Right cardiac atrium (tissue), 5 donors: ENCODE measurements at places on chromosomes 12 and 14. TPM values are rescaled to one million over a fixed set of nuclear protein-coding genes. Genes with fewer than 3 reads are reported as not detected.

Gene TRAF3
- total RNA-seq = 9.6 TPM

DNA sequence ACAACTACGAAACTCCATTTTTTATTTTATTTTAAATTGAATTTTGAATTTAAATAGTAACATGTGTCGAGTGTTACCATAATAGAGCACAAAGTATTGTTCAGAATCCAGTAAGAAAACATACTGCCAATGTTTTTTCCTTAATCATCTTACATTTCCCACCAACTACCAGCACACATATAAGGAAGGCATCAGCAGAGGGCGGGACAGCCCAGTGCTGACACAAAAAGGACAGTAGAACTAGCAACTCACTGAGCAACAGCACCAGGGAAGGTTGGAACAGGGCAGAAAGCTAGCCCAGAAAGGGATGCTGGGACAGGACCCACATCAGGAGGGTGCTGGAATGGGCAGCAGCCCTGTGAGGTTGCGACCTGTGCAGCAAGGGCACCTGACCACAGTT lies 43.9 kb downstream of the DICER1 start:
- no peak for DNase-seq

- DNase-seq = no peak
Measured at GRCh38 chr12:59499774-59500173, 96.1 kb upstream of the SLC16A7 start.

- no peak for DNase-seq
Measured at GRCh38 chr12:106631150-106631549, 48.3 kb downstream of the RFX4 start.

- DNase-seq = no peak
Measured at GRCh38 chr14:24920265-24921075, 129.5 kb downstream of the STXBP6 start.

Gene KRT75
- not detected for total RNA-seq

DNA sequence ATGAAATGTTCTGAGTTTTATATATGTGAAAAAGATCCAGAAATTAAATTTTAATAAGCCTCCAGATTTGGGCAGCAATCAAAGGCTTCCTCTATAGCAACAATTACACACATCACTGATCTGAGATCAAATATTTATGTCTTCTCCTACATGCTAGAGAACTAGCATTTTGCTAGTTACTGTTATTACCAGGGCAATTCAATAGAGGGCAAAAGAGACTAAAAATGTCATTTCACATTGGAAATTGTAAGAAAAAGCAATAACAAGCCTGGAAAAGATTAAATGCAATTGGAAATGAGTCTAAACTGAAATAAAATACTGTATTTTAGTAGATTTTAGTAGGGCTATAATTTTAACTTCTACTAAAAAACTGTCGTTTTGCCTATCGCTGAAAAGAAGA lies 32.6 kb upstream of the ANO6 start:
- no peak for DNase-seq

DNA sequence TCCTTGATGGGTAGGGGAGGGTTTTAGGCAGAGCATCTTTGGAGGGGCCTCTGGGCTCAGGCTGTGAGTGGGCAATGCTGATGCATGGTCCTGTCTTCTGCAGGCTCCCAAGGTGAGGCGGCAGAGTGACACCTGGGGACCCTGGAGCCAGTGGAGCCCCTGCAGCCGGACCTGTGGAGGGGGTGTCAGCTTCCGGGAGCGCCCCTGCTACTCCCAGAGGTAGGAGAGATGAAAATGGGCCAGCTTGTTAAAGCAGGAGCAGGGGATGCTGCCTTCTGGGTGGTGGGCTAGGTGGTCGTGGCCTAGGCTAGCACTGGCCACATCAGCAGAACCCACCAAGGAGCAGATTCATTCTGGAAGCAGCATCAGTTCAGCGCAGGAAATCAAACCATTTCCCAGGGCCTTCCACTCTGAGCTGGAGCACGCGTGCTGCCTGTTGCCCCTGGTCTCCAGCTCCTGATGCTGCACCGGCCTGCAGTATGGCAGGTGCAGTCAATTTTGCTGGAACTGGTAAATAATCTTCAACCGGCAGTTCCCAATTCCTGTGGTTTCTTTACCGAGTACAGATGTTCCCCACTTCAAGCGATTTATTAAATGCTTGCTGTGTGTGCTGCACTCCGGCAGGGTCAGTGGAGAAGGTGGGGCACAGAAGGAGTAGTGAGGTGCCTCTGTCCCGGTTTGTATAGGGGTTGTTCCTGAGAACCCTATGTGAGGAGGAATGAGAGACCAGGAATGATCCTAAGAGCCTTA lies 7.4 kb downstream of the PAPLN start:
- DNase-seq = peak; percentile 28

GRCh38 chr12:125229878-125230530 lies 164.8 kb downstream of the AACS start:
- no peak for DNase-seq

GRCh38 chr12:98924-99352 lies 32.4 kb downstream of the IQSEC3 start:
- DNase-seq = peak; percentile 24

DNA sequence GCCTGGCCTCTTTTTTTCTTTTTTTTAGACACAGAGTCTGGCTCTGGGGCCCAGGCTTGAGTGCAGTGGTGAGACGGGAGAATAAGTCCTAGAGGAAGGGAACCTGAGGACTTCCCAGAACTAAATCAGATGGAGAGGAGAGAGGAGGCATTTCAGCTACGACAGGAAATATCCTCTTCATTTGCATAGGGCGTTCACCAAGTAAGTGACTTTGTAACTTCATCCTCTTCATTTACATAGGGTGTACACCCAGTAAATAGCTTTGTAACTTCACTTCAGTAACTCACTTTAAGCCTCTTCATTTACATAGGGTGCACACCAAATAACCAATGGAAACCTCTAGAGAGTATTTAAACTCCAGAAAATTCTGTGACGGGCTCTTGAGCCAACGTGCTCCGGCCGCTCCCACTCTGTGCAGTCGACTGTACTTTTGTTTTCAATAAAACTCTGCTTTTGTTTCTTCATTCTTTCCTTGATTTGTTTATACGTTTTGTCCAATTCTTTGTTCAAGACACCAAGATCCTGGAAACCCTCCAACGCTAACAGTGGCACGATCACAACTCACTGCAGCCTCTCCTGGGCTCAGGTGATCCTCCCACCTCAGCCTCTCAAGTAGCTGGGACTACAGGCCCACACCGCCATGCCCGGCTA lies 21.4 kb upstream of the ANKRD9 start:
- no peak for DNase-seq

DNA sequence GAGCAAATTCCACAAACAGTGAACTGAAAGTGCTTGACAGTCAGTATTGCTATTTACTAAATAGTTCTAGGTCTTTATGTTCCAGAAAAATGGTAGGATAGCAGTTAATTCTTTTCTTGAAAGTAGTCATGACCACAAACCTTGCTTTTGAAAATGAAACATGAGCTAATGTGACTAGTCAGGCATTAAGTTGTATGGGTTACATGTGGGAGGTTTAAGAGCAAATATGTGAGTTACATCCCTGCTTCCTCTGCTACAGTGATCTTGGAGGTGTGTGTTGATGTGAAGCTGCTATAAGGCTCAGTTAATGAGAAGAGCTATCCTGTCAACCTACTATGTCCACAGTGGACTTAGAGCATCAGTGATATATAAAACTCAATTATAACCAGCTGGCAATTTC lies 741.6 kb downstream of the FSCB start:
- no peak for DNase-seq

GRCh38 chr12:79252358-79253075 lies 387.9 kb downstream of the SYT1 start:
- DNase-seq = no peak

- no peak for DNase-seq
Measured at GRCh38 chr12:127083008-127083949, 1183.7 kb upstream of the TMEM132C start.

GRCh38 chr14:82084813-82085212 lies 551.2 kb upstream of the SEL1L start:
- DNase-seq = no peak

- DNase-seq = no peak
Measured at GRCh38 chr14:101859538-101859902, 98.0 kb downstream of the PPP2R5C start.

Gene GCN1
- 36.3 TPM for total RNA-seq

DNA sequence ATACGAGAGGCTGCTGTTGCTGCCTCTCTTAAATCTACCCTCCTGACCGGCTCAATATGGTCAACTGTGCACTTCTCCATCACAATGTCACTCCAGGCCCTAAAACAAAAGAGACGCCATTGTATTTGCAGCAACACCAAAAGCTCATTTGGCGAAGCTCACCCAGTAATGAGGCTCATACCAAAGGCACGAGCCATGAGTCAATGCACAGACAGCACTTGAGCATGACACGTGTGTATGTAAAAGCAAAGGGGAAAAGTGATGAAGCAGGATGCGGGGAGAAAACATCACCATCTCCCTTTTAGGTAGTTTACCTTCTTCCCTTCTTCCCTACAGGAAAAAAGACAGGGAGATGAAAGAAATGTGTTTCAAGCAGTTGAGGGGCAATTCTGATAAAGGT lies 150.3 kb downstream of the FOXN3 start:
- no peak for DNase-seq

GRCh38 chr14:101713621-101714349 lies 47.7 kb upstream of the PPP2R5C start:
- no peak for DNase-seq

Gene SDS
- 0.34 TPM for total RNA-seq

GRCh38 chr12:75480469-75480949 lies at the start of gene GLIPR1:
Gene GLIPR1, plus strand, starts transcription at chr12:75480755. Its CDS starts 126 bp downstream, at chr12:75480881.
- DNase-seq = peak; percentile 82

Gene STRN3
- total RNA-seq = 45.9 TPM

- DNase-seq = no peak
Measured at GRCh38 chr14:89126461-89126860, 290.6 kb downstream of the FOXN3 start.

GRCh38 chr12:3014641-3015040 lies 55.4 kb downstream of the TEAD4 start:
- DNase-seq = peak; percentile 65

Gene RNASE1
- 256 TPM for total RNA-seq

DNA sequence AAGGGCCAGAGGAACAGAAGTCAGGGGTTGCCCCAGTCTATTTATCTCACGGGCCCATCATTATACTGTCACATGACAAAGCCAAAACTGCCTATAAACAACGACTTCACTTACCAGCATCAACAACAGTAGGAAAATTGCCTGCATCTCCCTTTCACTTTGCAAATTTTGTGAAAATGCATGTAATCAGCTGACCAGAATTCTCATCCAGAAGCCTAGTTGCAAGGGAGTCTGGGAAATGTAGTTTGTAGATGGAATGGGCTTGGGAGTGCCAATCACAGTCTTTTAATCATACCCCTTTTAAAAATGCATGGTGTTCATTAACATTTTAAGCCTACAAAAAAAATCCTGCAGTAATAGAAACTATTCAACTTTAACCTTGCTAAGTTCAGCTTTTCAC lies 369.3 kb upstream of the TMPO start:
- no peak for DNase-seq

DNA sequence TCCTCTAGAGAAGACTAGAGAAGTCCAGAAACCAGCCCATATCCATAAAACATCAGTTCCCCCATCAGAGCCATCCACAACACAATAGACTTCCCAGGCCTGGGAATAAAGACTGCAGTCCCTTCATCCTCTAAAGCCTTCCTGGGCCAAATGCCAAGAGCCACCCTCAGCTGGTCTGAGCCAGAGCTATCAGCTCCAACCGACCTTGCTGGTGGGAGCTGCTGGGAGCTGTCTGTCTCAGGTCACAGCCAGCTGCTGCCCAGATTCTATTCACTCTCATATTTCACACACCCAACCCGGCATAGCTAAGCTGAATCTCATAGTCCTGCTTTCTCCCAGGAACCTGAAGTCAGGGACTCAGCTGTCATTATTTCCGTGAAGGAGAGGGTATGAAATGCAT lies 10.9 kb upstream of the TFCP2 start:
- DNase-seq = no peak

Gene ERBB3
- 3.2 TPM for total RNA-seq

DNA sequence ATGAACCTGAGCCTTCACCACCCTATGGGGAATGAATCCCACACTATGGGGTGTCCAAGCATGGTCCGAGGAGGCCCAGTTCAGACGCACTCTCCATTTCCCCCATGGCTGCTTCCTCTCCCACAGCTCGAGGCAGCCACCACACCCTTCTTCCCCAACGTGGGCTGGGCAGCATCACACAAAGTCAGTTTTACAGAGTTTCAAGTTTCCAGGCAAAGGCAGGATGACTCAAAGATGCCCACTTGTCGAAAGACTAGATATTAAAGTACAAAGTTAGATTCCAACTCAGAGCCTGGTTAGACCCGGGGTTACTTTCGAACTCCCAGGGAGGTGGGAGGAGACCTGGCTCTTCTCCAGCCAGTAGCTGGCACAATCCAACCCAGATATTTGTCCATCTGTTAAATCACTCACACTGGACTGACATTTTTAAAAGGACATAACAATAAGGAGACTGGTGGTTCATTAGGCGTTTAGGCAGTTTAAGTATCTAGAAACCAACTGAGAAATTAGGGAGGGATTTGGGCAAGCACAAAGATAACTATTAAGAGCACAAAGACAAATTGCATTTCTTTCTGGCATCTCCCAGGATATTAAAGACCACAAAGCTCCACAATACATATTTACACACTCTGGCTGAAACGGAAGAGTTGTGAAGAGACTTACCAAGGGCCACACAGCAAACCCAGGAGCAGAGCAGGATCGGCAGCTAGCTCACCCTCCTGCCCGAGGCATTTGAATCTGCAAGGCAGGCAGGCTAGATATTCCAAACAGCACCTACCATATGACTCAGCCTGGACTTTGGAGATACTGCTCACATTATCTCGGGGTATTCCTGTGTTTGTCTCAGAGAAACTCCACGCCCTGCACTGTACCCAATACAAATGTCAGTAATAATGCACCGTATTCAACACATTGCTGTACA lies 34.8 kb downstream of the TMCC3 start:
- DNase-seq = peak; percentile 66

GRCh38 chr12:121167232-121167820 lies 34.6 kb downstream of the P2RX7 start:
- DNase-seq = no peak

- DNase-seq = no peak
Measured at GRCh38 chr14:33714527-33715226, 236.2 kb downstream of the EGLN3 start.

Gene SRRM4
- 0.22 TPM for total RNA-seq

DNA sequence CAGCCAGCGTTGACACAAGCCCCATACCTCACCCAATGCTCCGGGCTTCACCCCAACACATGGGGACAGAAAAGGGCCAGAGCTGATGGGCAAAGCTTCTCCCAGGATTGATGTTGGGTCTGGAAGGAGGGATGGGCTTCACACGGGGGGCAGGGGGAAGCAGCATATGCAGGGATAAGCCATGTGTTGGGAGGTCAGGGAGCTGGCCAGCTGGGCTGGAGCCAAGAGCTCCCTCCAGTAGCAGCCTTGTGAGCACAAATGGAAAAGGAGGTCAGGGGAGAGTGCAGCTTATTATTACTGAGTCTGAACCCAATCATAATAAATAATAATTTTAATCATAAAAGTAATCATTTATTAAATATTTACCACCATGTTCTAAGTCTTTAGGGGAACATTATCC lies 9.3 kb downstream of the PLEKHD1 start:
- DNase-seq = no peak

Gene KRT81
- not detected for total RNA-seq

DNA sequence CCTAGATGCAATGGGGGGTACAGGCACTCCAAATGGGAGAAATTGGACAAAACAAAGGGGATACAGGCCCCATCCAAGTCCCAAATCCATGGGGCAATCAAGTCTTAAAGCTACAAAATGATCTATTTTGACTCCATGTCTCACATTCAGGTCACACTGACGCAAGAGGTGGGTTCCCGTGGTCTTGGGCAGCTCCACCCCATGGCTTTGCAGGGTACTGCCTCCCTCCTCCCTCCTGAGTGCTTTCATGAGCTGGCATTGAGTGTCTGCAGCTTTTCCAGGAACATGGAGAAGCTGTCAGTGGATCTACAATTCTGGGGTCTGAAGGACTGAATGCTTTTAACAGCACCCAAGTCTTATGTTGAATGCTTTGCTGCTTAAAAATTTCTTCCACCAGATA lies 274.5 kb upstream of the LRIG3 start:
- DNase-seq = no peak
